ENCODE measurements at places on chromosomes 5 and 9.

GRCh38 chr5:127649018-127649439 lies at the start of gene CTXN3:
CTXN3 (plus strand) TSS chr5:127649082; CDS start chr5:127657522, 8,440 bp downstream.
- peak; percentile 53 for DNase-seq

DNA sequence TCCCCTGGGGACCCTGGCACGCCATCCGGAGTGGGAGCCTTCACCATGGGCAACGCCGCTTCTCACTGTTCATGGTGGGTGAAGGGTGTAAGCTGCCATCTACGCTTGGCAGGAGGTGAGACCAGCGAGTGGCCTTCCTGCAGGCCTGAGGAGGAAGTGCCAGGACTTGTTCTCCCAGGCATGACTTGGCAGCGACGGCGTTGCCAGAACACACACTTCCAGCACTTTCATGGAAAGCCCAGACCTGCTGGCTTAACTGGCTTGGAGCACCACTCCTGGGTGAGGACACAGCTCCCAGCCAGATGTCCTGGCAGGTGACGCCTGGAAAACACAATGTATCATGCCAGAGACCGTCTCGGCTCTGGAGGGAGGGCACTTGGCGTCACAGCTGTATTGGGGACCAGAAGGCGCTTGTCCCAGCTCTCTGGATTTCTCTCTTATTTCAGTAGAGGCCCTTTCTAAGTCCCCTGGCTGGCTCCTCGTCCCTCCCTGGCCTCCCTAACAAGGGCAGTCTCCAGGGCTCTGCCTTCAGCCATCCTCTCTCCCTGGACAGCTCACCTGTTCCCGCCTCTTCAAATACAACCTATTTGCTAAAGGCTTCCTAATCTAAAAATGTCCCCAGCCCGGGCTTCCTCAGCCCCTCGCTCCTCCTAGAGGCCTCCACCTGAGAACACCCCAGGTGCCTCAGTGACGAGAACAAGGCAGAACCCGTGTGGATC lies 188.3 kb downstream of the OLFM1 start:
- DNase-seq: no peak

- DNase-seq: no peak
Measured at GRCh38 chr5:10367579-10367978, 14.1 kb downstream of the MARCHF6 start.

- peak; percentile 4 for DNase-seq
Measured at GRCh38 chr9:121930956-121931355, 162.2 kb downstream of the TTLL11 start.

- DNase-seq: no peak
Measured at GRCh38 chr5:158619083-158619788, 480.5 kb downstream of the EBF1 start.

- no peak for DNase-seq
Measured at GRCh38 chr5:154276973-154277331, 86.4 kb downstream of the GALNT10 start.

DNA sequence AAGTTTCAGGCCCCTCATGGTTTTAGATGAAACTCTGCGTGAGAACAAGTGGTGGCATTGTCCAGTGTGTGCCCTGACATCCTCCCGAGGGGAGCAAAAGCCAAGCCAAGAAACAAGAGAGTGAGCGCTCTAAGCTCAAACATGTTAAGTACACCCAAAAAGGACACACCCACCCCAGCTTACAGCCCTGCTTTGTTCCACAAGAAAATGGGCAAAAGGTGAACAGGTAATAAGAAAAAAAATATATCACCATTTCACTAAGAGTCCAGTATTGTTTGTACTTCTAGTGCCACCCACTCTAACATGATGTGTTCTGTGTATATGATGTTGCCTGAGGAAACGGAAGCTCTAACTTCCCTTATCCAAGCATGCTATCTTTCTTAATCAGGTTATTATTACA lies 278.2 kb downstream of the SLIT3 start:
- no peak for DNase-seq

DNA sequence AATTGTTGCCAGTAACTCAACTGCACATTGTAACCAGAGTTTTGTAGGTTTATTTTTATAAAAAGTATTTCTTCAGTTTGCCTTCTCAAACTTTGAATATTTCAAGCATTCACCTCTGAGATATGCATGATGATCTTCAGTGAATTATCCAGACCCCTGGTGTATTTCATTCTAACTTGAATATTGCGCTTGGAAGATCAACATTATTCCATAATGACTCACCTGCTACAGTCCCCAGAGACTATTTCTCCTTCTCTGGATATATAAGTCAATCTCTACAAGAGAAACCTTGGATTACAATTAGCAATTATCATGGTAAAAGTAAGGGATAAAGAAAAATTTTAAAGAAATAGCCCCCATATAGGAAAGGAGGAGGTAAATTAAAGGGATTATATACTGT lies 1041.0 kb downstream of the TLE1 start:
- DNase-seq: no peak

DNA sequence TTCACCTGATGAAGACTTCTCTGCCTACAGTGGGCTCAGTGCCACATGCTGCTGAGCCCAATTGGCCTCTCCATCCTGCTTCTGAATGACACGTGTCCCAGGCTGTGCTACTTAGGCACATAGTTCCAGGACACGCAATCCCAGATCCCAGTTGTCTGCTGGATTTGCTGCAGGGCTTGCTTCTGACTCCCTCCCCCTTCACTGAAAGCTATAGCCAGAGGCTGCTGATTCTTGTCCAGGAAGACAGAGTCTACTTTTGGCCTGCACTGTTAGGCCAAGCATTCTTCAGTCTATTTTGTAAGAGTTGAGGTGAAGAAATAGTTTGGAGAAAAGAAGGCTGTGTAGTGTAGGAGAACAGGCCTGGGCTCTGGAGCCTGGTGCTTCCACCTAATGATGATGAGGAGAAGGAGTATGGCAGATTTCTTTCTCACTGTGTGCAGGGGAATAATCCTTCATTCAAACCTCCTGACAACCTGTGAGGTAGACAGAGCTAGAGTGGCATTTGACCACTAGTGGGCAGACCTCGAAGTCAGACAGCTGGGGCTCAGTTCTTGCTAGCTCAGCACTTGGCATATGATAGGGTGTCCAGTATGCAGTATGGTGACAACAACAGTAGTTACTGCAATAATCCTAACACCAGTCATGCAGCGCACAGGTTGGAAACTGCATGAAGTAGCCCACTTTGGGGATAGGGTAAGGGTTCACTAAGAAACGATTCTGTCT lies 19.5 kb upstream of the ASPN start:
- no peak for DNase-seq

GRCh38 chr5:75364571-75365280 lies 27.7 kb downstream of the HMGCR start:
- no peak for DNase-seq

DNA sequence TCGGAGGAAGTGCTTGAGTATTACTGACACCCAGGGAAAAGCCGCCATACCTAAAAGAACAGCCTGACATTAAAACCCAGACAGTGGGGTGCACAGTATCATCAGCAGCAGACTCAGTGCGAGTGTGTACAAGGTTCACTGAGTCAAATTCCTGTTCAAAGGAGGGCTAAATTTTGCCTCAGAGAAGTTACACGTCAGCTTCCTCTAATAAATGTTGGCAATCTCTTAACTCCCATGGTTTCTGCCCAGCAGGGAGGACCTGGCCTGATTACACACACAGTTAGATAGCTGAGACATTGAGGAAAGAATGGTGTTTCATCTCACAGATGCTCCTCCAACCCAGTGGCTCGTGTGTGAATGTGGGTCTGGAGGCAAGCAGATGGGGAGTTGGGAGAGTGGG lies 38.2 kb downstream of the NIPSNAP3B start:
- DNase-seq: no peak

DNA sequence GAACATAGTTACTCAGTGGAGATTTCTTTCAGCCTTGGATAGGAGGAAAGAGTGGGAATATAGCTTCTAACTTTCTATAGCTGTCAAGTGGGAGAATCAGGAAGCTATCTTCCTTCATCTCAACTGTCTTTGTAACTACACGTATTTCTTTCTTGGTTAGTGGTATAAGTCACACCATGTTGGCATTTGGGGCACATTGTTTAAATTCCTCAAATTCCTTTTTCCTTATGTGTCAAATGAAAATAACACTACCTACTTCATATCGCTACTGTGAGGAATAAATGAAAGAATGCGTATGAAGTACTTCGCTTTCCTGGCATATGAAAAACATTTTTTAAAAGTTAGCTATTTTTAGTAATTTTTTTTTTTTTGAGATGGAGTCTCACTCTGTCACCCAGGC lies 1082.5 kb upstream of the WWC1 start:
- no peak for DNase-seq

DNA sequence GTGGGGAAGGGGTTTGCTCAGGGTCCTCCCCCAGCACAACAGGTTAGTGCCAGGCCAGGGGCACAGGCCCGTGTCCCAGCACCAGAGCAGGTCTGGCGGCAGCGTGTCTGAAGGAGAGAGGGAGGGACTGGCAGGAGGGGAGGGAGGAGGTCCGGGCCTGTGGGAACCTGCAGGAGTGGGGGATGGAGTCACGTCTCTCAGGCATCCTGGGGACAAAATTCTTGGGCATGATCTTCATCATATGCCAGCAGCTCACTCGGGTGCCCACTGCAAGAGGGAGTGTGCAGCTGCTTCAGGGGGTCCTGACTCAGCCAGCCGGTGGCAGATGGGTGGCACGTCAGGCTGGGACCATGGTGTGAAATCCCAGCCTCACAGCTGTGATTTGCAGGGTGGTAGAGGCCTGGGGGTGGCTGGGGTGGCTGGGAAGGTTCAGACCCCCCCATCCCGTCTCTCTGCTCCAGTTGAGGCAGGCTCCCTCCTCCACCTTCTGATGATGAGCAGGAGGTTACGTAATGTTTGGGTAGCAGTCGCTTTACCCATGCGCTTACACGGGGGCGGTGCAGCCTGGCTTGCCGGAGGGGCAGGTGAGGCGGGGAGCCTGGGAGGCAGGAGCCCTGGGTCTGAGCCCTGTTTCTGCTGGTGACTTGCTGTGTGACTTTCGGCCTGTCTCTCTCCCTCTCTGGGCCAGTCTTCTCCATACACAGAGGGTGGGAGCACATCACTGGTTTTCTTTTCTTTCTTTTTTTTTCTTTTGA lies 40.5 kb downstream of the NCS1 start:
- no peak for DNase-seq

DNA sequence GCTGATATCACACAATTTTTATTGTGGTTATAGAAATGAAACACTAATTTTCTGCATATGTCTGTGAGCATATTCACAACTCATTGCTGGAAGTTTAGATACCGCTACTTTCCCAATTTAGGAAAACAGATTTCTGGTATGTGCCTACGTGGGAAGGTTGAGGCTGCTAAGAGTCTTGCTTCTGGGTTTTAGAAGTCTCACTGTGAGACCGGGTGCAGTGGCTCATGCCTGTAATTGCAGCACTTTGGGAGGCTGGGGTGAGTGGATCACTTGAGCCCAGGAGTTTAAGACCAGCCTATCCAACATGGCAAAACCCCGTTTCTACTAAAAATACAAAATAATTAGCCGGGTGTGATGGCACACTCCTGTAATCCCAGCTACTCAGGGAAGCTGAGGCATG lies 39.6 kb downstream of the UBAP1 start:
- DNase-seq: no peak

- no peak for DNase-seq
Measured at GRCh38 chr9:5580650-5581049, 48.3 kb upstream of the RIC1 start.

DNA sequence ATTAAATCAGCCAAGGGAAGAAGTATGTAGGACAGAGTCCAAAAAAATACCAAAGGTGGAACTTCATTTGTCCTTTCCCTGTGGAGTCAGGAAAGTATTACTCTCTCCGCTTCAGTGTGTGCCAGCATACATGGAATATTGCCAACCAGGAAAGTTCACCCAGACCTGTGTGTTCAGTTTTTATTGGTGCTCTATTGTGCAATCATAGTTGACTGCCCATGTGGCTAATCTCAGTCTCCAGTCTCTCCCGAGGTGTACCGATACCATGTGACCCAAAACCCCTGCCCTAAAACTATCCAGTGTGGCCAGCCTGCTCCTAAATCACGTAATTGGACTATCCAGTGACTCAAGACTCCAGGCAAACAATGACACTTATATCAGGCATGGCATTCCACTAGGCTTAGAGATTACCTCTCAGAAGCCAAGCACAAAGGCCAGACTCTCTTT lies 38.8 kb downstream of the NFX1 start:
- DNase-seq: no peak

DNA sequence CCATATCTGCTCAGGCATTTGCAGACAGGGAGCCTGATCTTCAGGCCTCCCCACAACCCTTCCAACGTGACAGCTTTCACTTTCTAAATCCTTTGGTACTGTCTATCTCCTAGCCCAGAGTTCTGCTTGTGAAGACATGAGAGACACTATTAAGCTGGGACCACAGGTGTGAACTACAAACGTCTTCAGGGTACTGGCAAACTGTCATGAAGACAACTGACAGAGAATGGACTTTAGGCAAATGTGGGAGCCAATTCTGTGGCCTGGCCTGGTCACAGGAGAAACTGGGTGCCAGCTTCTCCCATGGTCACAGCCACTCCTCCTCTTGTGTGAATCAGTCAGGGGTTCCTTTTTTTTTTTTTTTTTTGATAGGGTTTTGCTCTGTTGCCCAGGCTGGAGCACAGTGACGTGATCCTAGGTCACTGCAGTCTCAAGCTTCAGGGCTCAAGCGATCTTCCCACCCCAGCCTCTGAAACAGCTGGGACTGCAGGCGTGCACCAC lies 10.4 kb downstream of the TRIM14 start:
- DNase-seq: no peak

DNA sequence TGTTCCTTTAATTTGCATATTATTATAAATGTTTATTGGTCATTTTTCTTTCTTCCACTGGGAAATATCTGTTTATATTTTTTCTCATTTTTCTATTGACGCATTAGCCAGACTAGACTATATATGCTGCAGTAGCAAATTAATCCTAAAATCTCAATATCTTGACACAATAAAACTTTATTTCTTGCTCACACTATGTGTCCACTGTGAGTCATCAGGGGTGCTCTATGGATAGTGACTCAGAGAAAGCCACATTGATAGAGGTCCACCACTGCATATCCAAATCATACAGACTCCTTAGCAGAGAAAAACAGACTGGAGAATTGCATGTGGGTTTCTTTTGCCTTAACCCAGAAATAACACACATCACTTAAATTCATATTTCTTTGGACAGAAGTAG lies 20.8 kb downstream of the OR1L3 start:
- no peak for DNase-seq

Measured in NCI-H1417 treated with DMSO at 0.1 percent for 48 hours (cell line).